ENCODE measurements at places on chromosomes 5 and 9.

GRCh38 chr5:154779105-154779504 is 23.9 kb downstream of the LARP1 start:
- no peak for DNase-seq

DNA sequence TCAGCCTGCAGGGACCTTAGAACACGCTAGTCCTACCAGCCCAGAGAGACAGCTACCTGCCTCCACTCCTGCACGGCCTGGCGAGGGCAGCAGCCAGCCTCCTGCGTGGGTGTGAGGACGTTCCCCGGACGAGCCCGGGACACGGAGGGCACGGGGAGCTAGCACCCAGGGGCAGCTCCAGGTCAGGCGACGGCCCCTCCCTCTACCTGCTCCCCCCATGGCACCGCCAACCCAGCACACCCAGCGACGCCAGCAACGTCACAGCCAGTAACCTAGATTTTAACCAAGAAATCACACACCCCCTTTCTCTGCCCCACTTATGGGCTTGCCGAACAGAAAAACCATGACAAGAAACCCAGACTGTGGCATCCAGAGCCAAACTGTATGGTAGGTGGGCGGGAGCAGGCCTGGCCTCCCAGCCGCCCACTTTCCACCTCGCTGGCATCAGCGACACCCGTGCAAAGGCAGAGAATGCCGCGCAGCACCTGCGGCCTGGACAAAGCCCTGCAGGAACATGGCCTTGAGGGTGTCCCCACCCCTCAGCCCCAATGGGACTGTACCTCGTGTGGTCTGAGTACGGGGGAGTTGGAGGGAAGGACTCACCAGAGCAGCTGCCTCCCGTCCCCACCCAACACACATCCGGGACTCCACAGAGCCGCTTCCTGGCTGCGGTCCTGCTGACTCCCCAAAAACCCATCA is 47.9 kb downstream of the NACC2 start:
- no peak for DNase-seq

DNA sequence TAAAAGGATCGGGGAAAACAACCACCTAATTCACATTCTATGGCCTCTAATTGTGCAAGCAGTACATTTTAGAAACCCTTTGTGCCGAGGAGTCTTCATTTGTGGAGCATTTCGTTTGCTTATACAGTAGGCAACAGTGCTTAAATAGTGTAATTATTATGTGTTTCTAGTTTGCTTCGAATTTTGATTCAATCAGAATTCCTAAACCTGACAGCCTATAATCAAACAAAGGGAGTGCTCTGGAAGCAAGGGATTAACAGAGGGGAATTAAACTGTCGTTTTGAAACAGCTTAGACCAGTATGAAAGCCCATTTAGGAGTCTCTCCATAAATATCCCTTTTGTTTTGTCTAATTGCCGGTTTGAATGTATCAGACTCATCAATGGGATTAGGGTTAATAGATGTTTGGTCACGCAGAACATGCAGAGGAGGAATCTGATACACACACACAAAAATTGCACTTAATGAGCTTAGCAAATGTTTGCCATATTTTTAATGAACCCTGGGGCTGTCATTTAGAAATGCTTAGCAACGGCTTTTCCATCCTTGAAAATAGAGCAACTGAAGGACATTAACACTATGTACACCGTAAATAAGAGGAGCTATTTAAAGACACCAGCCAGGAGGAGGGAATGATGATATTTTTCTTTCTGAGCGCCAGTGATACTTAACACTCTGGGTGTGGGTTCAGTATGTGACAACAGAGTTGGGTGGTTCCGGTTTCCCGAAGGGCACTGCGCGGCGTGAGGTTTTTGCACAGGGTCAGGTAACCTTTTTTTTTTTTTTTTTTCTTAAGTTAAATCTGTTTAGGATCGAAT is 404.7 kb downstream of the TLE4 start:
- DNase-seq, result no peak

DNA sequence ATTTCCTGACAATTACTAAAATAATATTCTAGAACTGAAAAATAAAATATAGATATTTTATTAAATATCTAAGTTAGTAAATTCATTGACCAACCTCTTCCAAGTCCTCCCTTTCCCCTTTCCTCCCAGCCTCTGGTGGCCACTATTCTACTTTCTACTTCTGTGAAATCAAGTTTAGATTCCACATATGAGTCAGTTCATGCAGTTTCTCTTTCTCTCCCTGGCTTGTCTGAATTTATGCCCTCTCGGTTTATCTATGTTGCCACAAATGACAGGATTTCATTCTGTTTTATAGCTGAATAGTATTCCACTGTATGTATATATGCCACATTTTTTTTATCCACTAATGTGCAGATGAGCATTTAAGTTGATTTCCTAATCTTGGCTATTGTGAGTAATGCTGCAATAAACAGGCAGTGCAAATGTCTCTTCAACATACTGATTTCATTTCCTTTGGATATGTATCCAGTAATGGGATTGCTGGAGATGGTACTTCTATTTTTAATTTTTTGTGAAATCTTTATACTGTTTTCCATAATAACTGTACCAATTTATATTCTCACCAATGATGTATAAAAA is 52.3 kb downstream of the WDR36 start:
- DNase-seq, result no peak

GRCh38 chr5:154401355-154401754 is 44.4 kb upstream of the SAP30L start:
- DNase-seq, result no peak

DNA sequence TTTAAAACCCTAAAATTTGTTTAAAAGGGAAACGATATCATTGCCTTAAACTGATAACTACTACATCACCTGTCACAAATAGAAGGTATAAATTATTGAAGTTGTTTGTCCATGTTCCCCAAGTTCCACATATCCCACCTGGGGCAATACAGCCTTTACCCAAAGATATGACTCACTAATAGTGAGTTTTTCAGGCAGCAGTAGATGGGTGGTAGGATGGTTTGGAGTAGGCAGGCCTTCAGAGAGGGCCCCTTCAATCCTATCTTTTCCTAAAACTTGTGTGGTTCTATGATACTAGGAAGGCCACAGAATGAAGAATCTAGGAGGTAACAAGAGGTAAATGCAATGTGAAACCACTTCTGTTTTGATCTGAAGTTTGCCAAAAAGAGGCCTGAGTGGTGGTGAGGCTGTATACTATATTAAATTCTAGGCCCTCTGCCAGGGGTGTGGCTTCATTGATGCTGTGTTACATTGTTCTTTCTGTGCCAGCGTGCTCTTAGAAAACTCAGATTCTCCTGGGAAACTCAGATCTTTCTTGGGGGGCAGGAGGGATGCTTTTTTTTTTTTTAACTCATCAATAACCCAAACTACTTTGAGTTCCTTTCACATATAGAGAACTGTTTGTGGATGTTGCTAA is 7.2 kb downstream of the CYSTM1 start:
- DNase-seq, result no peak

- DNase-seq, result no peak
Measured at GRCh38 chr5:148932355-148932935, 106.0 kb downstream of the ADRB2 start.

DNA sequence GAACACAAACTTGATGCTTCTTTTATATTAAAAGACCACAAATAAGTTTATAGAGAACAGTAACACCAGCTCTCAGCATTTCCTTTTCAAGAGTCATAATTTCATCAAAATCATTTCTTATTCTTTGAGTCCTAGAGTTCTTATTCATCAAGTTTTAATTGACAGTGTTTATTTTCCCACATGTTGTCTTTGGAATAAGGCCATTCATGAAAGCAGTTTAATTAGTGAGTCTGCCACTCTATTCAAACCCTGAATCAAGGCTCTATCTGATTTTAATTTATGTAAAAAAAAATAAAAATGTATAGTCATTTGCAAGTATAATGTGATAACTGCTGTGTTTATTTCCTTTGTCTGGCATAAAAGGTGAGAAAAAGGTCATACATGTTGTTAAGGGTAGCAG is 176.7 kb downstream of the PARP8 start:
- no peak for DNase-seq

- no peak for DNase-seq
Measured at GRCh38 chr9:113675475-113675941, 200.6 kb upstream of the ZNF618 start.

DNA sequence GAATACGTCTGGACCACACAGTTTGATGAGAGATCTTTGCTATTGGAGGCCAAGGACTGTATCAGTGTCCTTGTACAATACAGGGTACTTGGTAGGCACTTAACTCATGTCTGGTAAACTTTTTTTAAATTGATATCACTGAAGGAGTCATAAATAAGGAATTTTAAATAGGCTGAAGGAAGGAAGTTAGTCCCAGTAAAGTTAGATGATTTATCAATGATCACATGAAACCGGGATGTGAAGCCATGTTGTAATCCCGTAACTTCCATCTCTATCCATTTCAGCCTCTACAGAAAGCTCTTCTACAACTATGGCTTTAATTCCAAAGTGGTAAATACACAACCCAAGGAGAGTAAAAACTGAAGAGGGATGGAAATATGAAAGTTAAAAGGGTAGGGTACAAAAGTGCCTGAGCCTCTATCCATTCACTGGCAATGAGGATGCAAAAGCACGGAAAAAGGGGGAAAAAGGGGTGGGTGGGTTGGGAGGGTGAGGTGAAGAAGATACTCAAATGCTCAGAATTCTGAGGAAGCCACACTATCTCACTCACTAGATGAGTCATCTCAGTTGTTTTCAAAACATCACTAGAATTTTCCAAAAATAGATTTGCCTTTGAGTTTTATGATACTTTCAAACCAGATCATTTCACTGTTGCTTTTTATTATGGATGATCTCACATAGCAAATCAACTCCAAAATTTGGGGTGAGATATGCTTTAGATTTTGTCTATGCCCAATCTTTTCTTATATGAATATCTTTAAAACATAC is 1053.5 kb downstream of the NR2F1-AS1 start:
- no peak for DNase-seq

GRCh38 chr9:33289496-33289895 is 820 bp upstream of the NFX1 start:
- DNase-seq, result no peak

Data from naive B cell (primary cell).